ENCODE measurements at places on chromosomes 4 and X.

- DNase-seq = no peak
These were observed 509.9 kb upstream of the POU3F4 start for GRCh38 chrX:82998163-82998562.

DNA sequence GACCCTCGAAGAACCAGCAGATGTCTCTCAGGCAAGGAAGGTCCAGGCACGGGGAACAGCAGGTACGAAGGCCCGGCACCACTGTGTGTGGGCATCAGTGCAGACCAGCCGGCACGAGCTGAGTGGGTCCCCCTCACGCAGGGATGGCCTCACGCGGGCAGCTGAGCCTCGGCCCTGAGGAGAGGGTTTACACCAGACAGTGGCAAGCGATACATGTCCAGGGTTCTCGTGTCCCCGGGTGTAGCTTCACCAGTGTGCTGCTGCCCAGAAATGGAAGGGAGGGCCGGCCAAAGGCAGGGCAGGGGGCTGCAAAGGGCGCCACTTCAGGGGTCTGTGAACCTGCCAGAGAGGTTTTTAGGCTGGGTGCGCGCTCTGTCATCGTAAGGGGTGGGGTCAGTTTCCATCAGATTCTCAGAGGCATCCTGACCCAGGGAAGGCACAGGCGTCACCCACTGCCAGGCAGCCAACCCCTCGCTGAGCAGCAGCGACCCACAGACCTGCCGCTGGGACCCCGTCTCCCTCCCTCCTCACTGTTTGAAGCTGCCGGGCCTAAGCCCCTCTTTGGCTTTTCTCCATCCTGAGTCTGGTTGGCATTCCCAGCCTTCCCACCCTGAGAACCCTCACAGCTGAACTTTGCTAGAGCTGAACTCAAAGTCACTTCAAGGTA lies 107.0 kb downstream of the CPZ start:
- no peak for DNase-seq

- no peak for DNase-seq
These were observed 240.1 kb upstream of the CTSO start for GRCh38 chr4:156193800-156194199.

- DNase-seq = no peak
These were observed 598 bp downstream of the MAOB start for GRCh38 chrX:43881410-43882293.

GRCh38 chrX:40179283-40179682 lies 81.5 kb upstream of the BCOR start:
- DNase-seq = no peak

DNA sequence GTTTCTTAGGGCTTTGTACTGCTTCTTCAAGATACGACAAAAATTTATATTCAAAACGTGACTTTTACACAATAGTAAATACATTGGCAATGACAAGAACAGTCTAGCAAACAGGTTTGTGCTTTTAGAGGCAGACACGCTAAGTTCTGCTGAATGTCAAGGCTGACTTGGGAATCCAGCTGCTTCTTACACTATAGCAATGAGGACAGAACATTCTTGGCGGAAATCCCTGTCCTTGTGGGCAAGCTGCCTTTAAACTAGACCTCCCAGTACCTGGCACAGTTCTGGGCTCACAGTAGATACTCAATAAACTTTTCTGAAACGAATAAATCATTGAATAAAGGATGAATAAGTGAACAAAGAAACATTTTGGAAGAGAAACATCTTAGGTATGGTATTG lies 148.2 kb downstream of the RASL11B start:
- no peak for DNase-seq

Data from activated T-cell treated with anti-CD3 and anti-CD28 coated beads for 4 hours (primary cell).